ENCODE measurements at places on chromosomes 7 and 10.

- DNase-seq, result no peak
These were observed 13.3 kb upstream of the FAM180A start for GRCh38 chr7:135761751-135762488.

GRCh38 chr10:15624401-15625196, 95.1 kb downstream of the ITGA8 start:
- no peak for DNase-seq

GRCh38 chr10:44948642-44949041, 11.0 kb upstream of the RASSF4 start:
- no peak for DNase-seq

DNA sequence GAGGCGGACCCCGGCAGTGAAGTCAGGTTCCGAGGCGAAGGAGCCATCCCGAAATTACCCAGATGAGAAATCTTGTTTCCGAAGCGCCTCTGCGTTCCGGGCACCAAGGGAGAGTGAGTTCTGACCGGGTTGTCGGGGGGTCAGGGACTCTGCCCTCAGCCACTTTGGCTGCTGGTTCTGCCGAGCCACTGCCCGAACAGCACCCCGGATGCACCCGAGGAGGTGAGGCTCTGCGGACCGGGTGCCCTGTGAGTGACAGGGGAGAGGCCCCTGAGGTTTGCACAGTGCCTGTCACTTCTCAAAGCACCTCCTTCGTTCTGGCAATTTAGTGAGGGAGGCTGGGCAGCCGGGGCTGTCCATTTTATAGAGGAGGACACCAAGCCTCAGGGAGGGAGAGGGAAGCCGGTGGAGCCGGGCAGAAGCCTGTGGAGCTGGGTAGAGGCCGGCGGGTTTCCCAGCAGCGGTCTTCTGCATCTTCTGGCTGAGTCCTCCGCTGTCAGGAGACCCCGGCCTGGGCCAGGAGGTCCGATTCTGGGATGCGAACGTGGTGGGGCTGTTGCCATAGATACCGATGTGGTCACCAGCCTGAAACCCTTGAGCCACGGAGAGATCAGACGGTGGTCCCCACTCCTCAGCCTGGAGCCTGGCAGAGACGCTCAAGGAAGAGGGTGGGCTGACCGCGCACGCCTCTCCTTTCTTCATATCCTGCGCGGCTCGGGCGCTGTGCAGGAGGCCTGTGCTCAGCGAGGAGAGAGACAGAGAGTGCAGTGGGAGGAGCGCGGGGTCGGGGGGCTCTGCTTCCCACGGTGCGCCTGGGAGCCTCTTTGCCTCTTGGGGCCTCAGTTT, 18.9 kb upstream of the SHH start:
- no peak for DNase-seq

DNA sequence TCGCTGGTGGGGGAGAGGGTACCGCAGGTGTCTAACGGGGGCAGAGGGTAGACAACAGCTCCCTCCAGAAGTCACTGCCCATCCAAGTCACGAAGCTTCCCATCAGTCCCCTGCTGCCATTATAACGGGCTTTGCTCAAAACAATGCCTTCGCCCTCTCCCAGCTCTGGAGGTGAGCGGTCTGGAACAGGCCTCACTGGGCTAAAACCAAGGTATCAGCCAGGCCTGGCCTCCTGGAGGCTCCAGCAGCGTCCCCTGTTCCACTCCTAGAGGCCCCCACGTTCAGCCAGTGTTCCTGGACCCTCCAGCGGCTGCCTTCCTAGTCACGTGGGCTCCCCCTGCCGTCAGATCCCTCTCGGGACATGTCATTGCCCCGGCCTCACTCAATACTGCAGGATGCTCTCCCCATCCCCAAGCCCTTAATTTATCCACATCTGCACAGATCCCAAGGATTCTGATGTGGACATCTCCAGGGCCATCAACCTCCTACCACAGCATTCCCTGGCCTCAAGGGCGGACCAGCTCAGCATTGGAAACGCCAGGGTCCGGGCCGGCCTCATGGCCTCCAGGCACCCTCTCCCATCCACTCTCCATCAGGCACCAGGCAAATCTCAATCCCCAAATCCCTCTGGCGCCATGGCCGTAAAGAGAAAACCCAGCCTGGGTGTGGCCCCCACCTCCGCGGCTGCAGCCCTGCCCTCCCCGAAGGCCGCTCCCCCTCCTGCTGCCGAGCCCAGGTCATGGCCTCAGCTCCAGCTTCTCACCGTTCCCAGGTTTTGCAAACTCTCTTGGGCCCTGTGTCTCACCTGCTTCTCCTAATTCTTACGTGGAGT, 104.1 kb upstream of the FAM20C start:
- DNase-seq, result no peak
